ENCODE measurements at places on chromosomes 5 and 9.

- no peak for DNase-seq
These were observed 83.1 kb upstream of the SPOCK1 start for GRCh38 chr5:137582218-137582617.

DNA sequence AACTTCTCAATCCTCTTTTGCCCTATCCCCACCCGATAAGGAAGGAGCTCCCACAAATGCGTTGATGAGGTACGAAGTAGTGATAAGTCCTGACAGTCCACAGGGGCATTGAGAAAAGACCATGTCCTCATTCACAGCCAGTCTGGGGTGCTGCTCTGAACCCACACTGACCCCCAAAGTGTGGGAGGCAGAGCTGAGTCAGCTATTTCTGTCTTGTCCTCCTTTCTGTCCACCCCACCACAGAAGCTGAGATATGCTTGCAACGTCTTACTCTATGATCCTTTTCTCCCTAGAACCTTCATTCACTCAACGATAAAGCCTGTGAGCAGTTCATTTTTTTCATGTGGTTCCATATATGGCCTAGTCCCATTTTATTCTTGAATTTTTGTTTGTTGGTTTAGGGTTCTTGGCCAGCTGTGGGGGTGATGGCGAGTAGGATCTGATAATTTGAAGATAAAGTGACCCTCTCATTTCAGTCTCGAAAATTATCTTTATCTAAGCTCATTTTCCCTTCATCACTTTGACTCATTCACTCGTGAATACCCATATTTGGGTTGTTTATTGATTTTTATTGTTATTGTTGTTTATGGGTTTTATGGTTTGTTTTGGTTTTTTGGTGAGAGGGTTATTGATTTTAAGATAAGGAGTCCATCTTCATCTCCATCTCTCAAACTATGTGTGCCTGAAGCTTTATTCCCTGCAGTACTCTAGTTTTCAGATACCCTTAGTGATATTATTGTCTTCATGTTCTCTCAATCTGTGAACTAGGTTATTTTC is 58.5 kb upstream of the ZNF366 start:
- DNase-seq = no peak

GRCh38 chr5:75756211-75756610 is 39.0 kb upstream of the POC5 start:
- no peak for DNase-seq

DNA sequence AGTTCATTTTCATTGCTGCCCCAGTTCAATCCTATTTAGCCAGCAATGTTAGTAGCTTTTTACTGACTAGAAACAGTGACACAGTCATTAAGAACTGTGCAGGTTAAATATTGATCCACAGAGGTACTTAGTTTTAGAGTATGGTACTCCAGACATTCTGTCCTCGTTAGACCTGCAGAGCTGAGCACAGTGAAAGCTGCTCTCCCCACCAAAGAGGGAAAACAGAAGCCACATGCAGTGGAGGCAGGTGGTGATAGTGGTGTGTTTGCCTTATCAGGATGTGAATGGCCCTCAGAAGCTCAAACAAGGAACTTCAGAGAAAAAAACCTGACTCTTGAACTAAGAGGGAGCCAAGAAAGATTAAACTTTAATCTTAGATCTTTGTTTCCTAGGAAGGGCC is 75.5 kb downstream of the UNC13B start:
- no peak for DNase-seq

DNA sequence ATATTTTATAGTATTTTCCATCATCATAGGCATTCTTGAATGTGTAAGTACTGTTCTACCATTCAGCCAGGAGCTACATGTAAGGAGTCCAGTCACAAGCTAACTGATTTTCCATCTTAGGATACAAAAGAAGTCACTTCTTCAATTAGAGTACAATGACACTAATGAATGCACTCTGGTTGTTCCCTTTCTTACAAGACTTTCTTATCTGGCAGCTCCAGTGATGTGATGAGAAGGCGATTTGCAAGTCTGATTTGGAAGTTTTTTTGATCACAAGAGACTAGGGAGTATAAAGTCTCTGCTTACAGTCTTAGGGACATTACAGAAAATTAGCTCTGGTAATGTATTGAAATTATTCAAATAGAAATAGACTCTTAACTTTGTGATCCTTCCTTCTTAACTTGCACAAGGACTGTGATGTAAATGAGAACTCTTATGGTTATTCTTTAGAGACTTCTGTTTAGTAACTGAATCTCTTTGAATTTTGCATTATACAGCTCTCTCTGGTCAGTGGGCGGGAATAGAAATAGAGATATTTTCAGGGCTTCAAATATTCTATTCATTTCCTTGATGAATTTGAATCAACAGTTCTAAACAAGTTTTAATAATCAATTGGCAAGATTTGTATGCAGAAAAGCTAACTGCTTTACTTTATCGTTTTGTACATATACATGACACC is 130.4 kb upstream of the CDH6 start:
- no peak for DNase-seq

DNA sequence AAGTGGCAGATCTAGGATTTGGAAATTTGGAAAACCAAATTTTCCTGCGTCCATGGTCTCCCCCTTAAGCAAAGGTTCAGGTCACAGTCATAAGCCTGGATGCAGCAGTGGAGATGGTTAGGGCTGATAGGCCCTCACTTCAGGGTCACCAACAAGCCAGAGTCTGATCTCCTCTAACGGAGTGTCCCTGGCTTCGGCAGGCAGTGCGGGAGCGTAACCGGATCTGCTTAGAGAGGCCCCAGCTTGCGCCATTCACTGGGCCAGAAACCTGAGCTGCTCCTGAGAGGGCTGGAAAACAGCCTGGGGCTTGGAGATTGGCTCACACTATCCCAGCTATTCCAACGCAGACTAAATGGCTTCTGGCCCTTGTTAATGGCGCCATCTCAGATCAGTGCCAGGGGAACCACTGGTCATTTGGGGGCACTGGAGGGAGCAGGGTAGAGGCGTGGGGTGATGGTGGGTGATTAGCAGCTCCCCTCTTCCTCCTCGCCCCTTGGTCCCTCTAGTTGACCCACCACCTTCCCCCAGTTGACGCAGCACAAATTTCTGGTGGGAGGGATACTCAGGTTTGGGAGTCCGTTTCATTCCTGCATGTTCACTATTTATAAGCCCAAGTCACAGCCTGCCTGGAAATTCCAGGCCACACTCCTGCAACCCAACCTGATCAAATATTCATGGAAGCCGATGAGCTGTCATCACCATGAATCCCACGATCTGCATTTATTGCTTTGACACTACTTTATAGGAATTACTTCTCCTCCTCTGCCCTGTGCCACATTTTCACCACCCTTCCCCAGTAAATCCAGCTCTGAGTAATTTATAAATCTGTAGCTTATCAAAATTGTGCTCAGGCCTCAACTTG is 134.6 kb upstream of the CPEB4 start:
- DNase-seq = no peak

DNA sequence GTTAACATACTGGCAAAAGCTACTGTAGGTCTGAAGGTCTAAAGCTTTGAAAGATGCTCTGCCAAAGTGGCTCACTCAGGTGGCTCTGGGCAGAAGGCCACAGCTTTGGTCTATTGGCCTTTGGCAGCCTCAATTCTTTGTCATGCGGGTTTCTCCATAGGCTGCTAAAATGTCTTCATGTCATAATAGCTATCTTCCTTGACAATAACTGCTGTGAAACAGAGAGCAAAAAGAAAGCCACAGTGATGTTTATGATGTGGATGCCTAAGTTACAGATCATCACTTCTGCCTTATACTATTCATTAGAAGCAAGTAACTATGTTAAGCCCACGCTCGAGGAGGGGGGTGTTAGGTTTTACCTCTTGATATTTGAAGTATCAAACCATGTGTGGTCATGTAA is 906.1 kb upstream of the CDH9 start:
- no peak for DNase-seq

DNA sequence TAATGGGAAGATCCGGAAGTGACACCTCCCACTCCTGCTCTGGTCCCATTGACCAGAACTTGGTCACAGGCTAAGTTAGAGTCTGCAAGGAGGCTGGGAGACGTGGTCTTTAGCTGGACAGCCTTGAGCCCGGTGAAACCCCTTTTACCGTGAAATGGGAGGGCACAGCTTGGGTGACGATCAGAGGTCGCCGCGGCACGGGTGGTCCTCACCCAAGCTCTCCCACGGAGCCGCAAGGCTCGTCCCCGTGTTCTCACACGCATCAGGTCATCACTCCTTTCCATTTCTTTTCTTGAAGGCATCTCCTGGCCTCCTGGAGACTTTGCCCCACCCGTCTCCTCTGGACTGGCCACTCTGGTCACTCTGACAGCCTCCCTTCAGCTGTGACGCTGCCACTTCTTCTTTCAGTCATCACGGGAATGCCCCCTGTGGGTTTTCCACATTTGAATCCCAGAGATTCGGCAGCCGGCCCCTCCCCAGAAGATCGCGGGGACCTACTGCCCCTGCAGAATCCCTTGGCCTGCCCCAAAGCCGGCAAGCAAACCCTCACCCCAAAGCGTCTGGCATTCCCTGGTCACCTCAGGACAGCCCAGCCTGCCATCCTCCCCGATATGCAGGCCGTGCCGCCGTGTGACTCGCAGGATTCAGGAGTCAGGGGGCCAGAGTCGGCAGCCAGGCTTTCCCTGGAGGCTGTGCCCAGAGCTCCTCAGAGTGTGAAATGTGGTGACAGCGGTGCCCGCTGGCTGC is 18.9 kb upstream of the EGFL7 start:
- no peak for DNase-seq

DNA sequence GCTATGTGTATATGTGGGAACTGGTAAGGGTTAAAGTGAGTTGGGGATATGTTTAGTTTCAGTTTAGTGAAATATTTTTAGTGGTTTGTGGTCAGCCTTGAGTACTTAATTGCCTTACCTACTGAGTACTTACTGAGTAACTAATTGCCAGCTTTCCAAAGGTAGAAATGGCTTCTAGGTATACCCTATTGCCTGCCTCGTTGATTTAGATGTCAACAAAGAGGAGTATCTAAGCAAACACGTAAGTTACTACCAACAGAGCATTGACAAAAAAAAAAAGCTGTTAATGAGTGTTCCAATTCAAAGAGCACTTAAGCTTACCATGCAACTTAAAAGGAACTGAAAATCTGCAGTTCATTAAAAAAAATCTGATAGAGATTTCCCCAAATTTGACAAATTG is 8.8 kb downstream of the ATP10B start:
- DNase-seq = no peak

- DNase-seq = no peak
These were observed 466.4 kb downstream of the ZNF608 start for GRCh38 chr5:124280079-124280478.

- DNase-seq = no peak
These were observed 5.8 kb downstream of the BSPRY start for GRCh38 chr9:113355040-113355596.

- DNase-seq = no peak
These were observed 105.2 kb upstream of the CACNA1B start for GRCh38 chr9:137772281-137772873.

DNA sequence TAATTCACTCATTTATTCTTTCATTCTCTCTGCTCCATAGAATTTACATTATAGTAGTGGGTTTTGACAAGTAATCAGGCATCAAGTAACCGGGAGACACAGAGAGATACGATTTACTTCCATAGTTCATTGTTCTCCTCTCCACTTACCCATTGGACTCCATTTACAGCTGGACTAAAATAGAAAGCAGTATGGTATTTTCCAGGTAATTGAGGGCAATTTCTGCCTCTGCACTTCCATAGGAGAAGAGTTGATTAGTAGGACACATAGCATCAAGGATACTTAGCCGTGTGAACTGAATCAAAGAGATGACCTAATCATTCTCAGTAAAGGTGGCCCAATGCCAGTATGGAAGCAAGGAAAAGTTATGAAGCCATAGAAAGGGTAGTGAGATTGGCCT is 244.4 kb downstream of the COX7C start:
- no peak for DNase-seq
